ENCODE measurements at places on chromosomes 11 and 22. TPM values are rescaled to one million over a fixed set of nuclear protein-coding genes. Genes with fewer than 3 reads are reported as not detected.

LDHAL6A gene
- total RNA-seq, result not detected

SPDYC gene
- total RNA-seq, result not detected

OR8D1 gene
- not detected for total RNA-seq

CRYBB3 gene
- not detected for total RNA-seq

PANX3 gene
- not detected for total RNA-seq

NPAS4 gene
- not detected for total RNA-seq

EIF3F gene
- 326 TPM for total RNA-seq

ARVCF gene
- total RNA-seq, result 101 TPM

POU2AF2 gene
- total RNA-seq, result not detected

OR8D4 gene
- not detected for total RNA-seq

IGSF9B gene
- not detected for total RNA-seq

DMC1 gene
- 0.53 TPM for total RNA-seq

GSTT2 gene
- 1.3 TPM for total RNA-seq

IGLL5 gene
- not detected for total RNA-seq

POTEH gene
- total RNA-seq, result not detected

RIMBP3B gene
- not detected for total RNA-seq

MS4A6E gene
- not detected for total RNA-seq

SART1 gene
- 43.3 TPM for total RNA-seq

OR5D14 gene
- total RNA-seq, result not detected

TBCEL gene
- total RNA-seq, result 14.3 TPM

CST6 gene
- total RNA-seq, result 0.25 TPM

CHRM1 gene
- not detected for total RNA-seq

PARVG gene
- total RNA-seq, result 0.44 TPM

C1QTNF4 gene
- not detected for total RNA-seq

F2 gene
- 0.10 TPM for total RNA-seq

SYCE3 gene
- not detected for total RNA-seq

SCARF2 gene
- 8.6 TPM for total RNA-seq

HTR3B gene
- not detected for total RNA-seq

JAM3 gene
- 52.6 TPM for total RNA-seq

CRYBA4 gene
- total RNA-seq, result not detected

DLG2 gene
- 0.20 TPM for total RNA-seq

BDNF gene
- 1.1 TPM for total RNA-seq

VSIG10L2 gene
- total RNA-seq, result not detected

IL18 gene
- 1.5 TPM for total RNA-seq

TREH gene
- total RNA-seq, result not detected

PPP1CA gene
- 278 TPM for total RNA-seq

FERMT3 gene
- 69.7 TPM for total RNA-seq

TMPRSS13 gene
- total RNA-seq, result not detected

IFITM10 gene
- 0.20 TPM for total RNA-seq

DNAJB13 gene
- 0.15 TPM for total RNA-seq

OR6T1 gene
- total RNA-seq, result not detected

SLC5A12 gene
- not detected for total RNA-seq

B3GAT3 gene
- total RNA-seq, result 34.2 TPM

MS4A4A gene
- not detected for total RNA-seq

GALNT18 gene
- total RNA-seq, result 26.4 TPM

PLAAT4 gene
- 12.7 TPM for total RNA-seq

GRAP2 gene
- total RNA-seq, result not detected

ZP1 gene
- total RNA-seq, result not detected

DNAJB7 gene
- total RNA-seq, result not detected

TSPAN18 gene
- 29.4 TPM for total RNA-seq

ZNF214 gene
- not detected for total RNA-seq
